ENCODE measurements at places on chromosomes 7 and 10.
A peak's percentile ranks its signal among the peaks of the same experiment; 100 is the strongest.

DNA sequence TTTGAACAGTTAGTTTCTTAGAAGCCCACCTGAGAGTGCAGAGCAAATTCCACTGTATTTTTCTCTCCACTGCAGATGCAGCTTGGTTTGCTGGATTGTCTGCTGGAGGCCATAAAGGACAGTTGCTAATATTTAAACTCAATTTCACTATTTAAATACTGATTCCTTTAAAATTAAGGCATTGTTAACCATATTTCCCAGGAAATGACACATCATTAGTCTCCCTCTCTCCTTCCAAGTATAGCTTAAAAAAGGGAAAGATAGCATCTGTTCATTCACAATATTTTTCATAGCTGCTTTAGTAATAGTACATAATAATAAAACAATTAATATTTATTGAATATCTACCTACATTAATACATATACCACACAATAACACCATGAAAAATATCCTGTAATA, 252.9 kb downstream of the HGF start:
- DNase-seq: no peak

DNA sequence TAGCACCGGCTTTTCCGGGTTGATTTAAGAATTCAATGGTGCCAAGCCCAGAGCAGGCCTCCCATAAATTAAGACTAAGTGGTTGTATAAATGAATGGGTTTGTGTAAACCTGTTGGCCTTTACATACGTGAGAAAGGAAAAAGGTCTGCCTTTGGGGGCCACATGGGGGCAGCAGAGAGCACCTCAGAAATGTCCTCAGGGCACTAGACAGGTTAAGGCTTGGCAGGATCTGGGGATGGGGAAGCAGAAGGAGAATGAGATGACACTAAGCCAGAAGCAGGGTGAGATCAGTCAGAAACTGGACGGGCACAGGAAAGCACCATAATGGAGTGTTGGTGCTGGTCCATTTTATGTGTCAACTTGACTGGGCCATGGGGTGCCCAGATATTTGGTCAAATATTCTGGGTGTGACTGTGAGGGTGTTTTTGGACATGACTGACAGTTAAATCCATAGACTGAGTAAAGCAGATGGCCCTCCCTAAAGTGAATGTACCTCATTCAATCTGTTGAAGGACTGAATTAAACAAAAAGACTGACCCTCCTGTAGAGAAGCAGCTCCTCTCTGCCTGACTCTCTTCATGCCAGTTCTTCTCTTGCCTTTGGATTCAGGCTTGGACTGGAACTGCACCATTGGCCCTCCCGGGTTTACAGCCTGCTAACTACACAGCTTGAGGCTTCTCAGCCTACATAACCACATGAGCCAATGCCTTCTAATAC, 58.9 kb downstream of the FRMPD2 start:
- peak; percentile 23 for DNase-seq

GRCh38 chr7:17380736-17381662, 82.5 kb downstream of the AHR start:
- no peak for DNase-seq

DNA sequence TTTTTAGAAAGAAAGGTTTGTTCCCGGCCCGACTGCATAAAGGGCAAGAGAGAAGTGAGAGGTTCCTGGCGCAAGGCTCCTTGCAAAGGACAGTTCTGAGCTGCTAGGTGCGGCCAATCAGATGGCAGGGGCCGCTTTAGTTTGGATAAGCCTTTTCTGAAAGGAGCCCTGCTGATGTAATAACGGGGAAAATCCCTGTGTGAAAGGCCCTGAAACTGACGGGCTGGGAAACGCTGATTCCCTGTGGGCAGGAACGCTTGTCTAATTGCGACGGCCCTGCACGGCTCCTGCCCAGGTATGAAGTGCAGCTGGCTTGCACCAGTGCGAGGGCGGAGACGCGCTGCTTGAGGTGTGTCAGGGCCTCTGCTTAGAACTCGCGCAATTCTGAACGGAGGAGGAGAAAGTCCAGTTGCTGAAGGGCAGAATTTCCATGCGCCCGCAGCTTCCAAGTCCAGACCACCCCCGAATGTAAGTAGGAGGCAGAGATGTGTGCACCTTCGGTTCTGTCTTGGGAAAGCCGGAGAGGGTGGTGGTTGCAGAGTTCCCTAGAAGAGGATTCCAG, 30.5 kb downstream of the TACC2 start:
- no peak for DNase-seq

GRCh38 chr10:34280599-34281374, 534.3 kb downstream of the PARD3 start:
- DNase-seq: no peak

- no peak for DNase-seq
Measured at GRCh38 chr7:73812996-73813395, 17.8 kb upstream of the CLDN4 start.

- DNase-seq: no peak
Measured at GRCh38 chr10:58511765-58512490, 744 bp upstream of the BICC1 start.

DNA sequence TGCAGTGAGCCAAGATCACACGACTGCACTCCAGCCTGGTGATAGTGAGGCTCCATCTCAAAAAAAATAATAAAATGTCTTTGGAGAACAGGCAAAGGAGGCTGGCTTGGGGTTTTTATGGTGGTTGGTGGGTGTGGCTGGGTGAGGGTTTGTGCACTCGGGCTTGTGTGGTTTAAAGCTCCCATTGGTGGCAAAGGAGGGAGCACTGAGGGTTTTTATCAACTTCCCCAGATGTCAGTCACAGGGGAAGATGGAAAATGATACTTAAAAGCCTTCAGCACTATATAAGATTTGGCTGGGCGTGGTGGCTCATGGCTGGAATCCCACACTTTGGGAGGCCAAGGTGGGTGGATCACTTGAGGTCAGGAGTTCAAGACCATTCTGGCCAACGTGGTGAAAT, 16.3 kb upstream of the RNF216 start:
- no peak for DNase-seq

DNA sequence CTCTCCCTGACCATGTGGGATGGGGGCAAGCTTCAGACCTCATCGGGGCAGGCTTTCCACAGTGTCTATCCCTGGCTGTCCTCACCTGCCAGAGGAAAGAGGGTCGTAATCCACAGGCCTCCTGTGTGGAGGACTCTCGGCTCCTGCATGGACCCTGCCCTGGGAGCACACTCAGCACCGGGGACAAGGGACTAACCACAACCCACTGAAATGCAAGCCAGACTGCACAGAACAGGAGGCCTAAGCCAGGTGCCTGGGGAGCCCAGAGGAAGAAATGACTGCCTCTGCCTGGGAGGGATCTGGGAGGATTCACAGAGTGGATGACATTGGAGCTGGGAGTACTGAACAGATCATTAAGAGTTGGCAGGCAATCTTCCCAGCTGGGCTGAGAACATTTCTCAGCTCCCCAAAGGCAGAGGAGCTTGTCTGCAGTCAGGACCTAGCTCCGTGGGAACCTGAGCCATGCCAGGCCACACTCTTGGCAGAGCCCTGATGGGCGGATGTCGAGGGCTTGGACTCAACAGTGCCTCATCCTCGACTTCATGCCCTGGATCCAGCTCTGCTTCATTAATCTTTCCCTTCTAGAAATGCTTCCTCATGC, 213.4 kb downstream of the USP6NL start:
- DNase-seq: no peak

DNA sequence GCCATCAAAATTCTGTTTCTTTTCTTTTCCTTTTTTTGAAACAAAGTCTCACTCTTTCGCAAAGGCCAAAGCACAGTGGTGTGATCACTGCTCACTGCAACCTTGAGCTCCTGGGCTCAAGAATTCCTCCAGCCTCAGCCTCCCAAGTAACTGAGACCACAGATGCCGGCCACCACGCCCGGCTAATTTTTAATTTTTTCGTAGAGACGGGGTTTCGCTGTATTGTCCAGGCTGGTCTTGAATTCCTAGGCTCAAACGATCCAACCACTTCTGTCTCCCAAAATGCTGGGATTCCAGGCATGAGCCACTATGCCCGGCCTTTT, 25.7 kb upstream of the TRIM56 start:
- DNase-seq: no peak

- DNase-seq: no peak
Measured at GRCh38 chr10:110522365-110522988, 24.8 kb downstream of the DUSP5 start.

DNA sequence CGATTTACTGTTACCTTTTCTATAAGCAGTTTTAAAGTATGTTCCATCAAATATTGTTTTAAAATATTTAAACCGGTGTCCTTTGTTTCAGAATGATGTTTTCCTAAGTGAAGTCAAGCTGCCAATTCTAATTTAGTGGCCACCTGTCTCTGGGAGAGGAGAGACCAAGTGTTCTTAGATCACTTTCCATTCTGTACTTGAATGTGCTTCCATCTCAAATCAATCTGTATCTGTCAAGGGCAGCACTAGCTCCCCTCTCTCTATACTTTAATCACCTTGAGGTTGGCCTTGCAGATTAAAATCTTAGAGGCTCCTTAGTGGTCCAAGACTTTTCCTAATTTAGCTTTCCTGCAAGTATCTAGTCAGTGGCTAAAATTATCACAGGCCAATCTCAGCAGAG, 49.6 kb downstream of the LGI1 start:
- no peak for DNase-seq

- DNase-seq: no peak
Measured at GRCh38 chr7:116135306-116135705, 75.0 kb upstream of the TES start.

DNA sequence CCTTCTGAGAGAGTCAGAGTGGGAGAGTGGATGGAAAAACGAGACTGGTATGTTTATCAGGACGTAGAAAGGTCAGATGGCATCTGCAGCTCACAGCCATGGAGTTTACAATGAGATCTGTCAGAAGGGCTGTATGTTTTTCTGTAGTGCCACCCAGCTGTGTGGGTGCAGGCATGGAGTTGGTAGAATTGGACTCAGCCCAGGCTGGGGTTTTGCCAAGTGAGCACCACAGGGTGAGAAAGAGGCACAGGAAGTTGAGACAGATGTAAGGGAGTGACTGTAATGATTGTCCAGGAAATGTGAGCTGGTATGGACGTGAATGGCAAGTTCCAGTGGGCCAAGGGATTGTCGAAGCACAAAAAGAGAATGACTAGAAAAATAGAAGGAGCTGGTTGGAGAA, 9.1 kb upstream of the ZYX start:
- DNase-seq: no peak

DNA sequence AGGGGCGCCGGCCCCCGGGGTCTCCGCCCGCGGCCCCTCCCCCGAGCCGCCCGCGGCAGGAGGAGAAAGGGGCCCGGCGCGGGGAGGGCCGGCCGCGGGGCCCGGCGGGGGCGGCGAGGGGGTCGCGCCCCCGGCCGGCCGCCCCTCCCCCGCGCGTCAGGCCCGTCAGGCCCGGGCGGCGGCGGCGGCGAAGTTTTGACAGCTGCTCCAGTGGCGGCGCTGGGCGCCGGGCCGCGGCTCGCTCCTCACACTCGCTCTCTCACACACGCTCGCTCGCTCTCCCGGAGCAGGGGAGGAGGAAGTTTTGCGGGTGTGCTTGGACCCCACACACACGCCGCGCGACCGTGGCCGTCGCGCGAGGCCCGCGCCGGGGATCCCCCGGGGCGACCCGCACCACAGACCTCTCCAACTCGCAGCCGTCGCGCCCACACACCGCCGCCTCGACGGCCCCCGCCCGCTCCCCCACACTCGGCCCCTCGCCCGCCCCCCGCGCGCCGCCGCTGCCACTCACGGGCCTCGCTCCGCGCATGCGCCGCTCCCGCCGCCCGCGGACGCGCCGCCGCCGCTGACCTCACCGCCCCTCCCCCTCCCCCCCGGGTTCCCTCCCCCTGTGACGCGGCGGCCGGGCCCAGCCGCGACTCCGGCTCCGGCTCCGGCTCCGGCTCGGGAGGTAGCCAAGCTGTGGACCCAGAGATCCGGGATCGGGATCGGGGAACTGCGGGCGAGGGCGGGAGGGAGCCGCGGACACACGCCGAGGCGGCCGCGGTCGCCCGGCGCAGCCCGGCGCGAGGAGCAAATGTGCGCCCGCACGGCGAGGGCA, 518 bp upstream of the KMT2C start:
- DNase-seq: peak; percentile 91

DNA sequence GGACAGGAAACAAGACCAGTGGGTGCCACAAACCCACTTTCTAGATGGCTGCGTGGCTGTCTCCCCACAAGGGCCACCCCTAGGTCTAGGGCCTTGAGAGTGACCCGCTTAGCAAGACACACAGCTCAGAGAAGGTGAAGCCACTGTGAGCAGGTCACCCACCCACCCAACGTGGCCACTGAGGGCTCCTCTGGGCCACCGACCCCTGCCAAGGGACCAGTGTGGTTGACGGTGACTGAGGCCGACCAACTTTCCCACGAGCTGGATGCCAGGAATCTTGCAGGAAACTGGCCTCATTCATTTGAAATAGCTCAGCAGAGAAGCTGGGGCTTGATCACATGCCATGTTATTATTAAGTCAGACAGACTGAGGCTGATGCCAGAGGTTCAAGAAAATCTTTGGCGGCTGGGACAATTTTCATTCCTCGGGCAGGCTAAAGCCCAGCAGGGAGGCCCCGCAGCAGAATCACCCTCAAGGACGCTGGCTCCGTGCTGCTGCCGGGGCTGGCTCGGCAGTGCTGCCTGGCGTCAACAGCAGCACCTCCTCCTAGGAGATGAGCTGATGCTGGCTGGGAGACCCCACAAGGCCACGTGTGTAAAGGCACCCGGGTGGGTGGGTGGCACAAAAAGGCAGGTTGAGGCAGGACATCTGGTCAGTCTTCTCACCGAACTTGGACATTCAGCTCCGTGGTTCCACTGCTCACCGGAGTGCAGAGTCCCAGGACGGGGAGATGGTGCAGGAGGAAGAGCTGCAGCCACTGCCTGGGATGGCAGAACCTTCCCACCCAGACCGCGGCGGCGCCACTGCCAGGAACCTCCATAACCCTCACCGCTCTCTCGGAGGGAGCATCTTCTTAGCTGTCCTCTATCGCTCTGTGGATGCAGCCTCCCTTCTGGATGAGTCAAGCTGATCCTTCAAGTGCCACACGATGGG, 57.8 kb downstream of the ZRANB1 start:
- DNase-seq: no peak

DNA sequence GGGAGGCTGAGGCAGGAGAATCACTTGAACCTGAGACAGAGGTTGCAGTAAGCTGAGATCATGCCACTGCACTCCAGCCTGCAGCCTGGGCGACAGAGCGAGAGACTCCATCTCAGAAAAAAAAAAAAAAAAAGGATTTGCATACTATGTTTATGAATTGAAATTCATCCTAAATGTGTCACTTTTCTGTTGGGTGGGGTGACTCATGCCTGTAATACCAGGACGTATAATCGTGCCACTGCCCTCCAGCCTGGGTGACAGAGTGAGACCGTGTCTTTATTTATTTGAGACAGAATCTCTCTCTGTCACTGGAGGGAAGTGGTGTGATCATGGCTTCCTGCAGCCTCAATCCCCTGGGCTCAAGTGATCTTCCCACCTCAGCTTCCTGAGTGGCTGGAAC, 5.8 kb downstream of the ZNF212 start:
- peak; percentile 3 for DNase-seq

- no peak for DNase-seq
Measured at GRCh38 chr7:126569402-126569801, 683.3 kb downstream of the GRM8 start.
